ENCODE measurements at places on chromosomes 1 and 21.
A peak's percentile ranks its signal among the peaks of the same experiment; 100 is the strongest.

GRCh38 chr1:154622503-154623039 lies 14.6 kb upstream of the ADAR start:
- DNase-seq: no peak

- peak; percentile 89 for DNase-seq
These were observed 6.6 kb upstream of the RNU1-2 start for GRCh38 chr1:16888860-16889816.

- DNase-seq: no peak
These were observed 261.7 kb downstream of the PCP4 start for GRCh38 chr21:40128891-40129290.

DNA sequence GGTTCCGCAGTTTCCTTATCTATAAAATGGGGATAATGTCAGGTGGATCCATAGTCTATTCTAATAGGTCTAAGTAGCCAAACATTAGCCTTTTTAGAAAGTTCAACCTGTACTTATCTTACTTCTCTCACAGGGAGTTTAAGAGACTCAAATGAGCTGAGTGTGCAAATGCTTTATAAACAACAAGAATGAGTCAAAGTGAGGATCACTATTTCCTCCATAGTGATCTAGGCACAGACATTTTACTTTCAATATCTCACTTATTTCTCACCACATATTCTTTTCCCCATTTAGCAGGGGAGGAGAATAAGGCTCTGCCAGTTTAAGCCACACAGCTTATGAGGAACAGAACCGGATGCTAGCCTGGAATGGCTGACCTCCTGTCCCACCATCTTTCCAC lies 92.1 kb upstream of the LMO4 start:
- DNase-seq: no peak

DNA sequence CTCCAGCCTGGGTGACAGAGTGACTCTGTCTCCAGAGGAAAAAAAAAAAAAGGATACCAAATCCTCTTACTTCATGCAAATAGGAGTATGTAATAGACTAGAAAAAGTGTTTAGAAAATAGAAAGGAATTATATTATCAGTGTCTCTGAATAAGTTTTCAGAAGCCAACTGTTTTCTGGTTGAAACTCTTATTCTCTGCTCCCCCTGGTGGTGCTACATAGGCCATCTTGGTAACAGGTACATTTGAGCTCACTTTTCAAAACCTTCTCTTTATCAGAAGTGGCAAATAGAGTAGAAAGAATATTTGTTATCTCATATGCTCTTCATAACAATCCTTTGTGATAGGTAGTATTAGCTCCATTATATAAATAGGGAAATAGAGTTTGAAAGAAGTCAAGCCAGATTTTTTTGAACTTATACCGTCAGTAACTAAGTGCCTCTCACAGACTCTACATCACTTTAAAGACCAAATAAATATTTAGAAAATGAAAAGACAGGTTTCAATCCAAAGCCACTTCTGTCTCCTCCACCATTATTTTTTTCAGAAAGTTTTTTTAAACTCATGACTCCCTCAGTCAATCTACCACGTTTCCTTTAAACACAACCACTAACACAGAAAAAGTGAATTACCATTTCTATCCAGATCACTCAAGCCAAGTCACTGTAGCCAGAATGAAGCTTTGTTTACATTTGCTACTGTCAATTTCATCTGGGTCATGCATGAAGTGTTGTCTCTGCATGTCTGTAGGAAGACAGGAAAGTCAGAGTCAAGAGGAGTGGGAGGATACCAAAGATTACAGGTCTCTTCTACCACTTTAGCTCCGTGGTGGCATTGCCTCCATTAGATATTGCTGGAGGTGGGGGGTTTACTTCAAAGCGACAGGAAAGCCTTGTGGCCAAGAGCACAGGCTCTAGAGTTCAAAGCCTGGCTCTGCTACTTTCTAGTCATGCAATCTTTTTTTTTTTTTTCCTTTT lies 45.6 kb downstream of the IL23R start:
- no peak for DNase-seq

DNA sequence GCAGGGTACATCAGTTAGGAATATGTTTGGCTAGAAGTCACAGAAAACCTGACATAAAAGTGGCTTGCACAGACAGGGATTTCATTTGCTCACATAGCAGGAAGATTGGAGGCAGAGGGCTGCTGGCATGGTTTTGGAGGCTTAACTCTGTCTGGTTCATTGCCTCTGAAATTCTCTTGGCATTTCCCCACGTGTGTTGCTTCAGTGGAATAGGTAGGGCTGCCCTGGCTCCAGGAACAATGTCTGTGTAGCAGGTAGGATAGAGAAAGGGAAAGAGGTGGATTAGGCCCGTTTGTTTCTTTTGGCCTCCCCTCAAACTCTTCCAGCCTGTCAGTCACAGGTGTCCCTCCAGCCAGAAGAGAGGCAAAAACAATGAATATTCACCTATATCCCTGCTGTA lies 20.5 kb upstream of the SIPA1L2 start:
- no peak for DNase-seq

DNA sequence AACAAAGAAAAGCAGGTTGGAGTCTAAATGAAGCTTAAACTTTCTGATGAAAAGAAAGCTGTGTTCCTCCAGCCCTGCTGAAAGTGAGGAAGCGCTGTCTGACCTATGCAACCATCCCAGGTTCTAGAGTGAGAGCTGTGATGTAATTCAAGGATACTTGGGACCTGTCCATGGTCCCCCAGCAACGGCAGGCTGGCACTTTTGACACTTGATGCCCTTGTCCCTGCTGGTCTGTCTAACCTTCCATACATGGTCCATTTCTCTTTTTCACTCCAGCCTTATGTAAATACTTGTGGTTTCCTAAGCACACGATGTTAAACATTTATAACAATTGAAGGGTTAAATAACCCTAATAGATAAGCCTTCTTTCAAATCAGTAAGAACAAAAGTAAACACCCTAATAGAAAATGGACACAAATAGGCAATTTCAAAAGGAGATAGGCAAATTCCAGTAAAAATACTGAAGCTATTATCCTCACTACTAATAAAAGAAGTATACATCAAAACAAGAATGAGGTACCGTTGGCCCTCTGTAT lies 17.7 kb upstream of the KDM4A start:
- DNase-seq: no peak

GRCh38 chr1:198102454-198102827 lies 54.4 kb upstream of the NEK7 start:
- DNase-seq: no peak

DNA sequence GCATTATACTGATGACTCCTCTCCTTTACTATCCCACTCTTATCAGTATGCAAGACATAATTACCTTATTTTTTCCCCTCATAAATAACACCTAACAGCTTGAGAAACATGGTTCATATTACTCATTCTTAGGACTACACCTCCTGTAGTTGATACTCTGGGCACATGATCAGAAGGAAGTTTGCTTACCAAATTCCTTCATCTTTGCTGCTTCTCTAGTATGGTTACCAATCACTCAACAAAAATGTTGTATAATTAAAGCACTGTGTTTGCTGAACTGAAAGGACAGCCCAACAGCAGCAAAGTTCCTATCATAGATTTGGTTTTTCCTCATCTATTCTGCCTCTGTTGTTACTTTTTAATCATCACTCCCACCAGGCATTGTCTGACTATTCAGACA lies 586.3 kb downstream of the LRRIQ3 start:
- DNase-seq: no peak

DNA sequence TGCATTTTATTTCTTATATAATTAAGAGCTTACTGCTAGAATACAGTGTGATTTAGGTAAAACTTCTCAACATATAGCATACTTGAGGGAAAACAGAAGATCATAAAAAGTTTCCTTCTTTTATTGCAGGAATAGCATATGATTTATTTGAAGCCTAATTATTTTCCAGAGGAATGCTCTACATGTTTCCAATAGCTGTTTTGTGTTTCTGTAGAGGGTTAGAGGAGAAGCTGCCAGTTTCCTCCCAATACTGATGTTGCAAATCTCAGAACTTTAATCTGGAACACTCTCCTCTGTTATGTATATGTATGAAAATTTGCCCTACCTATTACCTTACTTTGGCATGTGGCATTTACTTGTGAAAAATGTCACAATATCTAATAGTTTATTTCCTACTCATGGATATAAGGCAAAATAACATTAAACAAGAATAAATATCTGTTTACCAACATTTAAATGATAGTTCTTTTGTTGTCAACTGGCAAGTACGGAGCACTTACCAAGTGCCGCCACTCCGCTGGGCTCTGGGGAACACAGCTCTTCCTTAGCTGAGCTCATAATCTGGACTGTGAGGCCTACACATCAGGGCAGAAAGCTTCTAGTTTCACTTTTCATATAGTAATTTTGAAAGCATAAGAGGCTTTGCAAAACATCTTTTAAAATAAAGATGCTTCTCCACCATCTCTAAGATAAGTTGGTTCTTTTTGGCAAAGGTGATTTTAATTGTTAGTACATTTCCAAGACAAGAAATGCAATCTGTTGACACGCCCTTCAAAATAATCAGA lies 239.8 kb upstream of the C1orf105 start:
- peak; percentile 32 for DNase-seq

DNA sequence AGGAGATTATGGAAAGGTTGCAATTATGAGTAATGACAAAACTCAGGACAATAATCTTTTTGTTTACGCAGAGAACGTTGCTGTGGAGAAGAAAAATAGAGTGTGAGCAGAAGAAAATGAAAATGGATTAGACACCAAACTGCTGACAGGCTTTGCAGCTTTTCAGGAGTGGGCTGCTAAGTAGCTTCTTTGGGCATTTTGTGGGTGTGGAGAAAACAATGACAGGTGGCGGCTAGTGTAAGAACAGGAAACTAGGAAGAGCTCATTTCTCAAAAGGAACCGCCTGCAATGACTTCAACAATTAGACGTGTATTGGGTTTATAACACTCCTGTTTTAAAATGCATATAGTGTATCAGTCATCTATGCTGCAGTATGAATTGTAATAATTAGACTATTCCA lies 18.3 kb upstream of the PALMD start:
- DNase-seq: no peak

- peak; percentile 65 for DNase-seq
These were observed 569 bp upstream of the WARS2 start for GRCh38 chr1:119141020-119141424.

DNA sequence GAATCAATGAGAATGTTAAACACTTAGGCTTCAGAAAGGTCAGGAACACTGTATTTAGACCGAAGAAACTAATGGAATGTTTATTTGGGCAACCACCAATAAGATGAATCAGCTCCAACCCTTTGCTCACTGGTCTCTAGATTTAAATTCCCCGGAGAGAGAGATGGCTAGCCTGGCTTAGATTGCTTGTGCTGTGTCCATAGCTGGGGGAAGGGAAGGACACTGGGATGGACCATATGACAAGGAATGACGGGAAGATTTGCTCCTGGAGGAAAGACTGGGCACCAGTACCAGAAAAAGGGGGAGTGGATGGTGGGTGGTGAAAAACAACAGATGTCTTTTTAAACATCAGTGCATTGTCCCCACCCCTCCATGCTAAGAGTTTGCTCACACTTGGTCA lies 426.6 kb downstream of the DUSP10 start:
- DNase-seq: peak; percentile 79

GRCh38 chr21:17964199-17964598 lies 145.0 kb upstream of the C21orf91 start:
- no peak for DNase-seq

GRCh38 chr1:167082511-167083027 lies 7.6 kb downstream of the GPA33 start:
- peak; percentile 38 for DNase-seq

DNA sequence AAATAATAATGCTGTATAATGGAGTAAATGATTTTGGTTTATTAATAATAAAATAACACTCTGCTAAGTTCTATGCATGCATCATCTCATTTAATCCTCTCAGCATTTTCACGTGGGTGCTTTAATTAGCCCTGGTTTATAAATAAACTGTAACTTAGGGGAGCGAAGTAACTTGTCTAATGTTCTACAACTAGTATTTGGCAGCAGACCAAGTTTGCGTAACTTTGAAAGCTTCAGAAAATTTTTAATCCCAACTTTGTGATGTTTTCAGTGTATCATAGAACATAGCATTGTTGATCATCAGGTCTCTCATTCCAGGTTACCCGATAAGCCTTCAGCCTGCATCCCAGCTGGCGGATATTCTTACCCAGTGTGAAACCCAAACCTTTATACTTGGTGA lies 322.4 kb upstream of the SGIP1 start:
- no peak for DNase-seq

DNA sequence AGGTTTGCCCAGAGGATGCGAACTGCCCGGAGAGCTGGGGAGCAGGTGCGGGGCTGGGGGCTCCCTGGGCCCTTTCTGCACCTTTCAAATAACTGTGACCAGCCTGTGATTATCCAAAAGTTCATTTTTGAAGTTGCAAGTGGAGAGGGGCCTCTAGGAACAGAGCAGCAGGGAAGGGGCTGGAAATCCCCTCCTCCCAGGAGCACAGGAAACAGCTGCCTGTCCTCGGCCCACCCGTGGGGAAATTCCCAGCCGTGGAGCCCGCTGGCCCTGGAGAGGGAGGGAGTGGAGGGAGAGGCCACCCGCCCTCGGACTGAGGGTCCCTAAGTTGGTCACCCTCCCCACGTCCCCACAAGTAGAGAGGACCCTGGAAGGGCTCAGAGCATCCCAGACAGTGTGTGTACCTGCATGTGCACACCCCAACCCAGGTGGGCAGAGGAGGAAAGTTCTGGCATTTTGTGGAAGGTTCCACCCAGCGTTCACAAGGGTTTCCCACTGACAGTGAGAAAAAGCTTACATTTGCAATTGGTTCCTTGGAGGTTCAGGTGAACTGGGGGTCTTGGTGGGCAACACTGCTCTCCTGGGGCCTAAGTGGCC lies 1.2 kb upstream of the TNFRSF4 start:
- no peak for DNase-seq

DNA sequence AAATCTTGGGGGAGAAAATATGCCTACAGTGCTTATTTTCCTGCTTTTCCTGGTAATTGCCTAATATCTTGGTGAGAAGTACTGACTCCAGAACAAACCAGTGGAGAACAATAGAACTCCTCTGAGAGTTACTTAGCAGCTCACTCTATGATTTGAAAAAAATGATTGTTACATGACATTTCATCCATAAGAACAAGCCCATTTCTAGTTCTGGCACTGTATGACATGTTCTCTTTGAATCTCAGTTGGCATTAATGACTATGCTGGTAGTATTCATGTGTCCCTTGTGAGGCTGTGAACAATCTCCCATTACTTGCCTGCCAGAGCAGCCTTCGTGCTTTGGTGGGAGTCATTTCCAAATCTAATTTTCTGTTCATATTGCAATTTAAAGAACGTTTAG lies 58.0 kb downstream of the CLIC4 start:
- DNase-seq: no peak

DNA sequence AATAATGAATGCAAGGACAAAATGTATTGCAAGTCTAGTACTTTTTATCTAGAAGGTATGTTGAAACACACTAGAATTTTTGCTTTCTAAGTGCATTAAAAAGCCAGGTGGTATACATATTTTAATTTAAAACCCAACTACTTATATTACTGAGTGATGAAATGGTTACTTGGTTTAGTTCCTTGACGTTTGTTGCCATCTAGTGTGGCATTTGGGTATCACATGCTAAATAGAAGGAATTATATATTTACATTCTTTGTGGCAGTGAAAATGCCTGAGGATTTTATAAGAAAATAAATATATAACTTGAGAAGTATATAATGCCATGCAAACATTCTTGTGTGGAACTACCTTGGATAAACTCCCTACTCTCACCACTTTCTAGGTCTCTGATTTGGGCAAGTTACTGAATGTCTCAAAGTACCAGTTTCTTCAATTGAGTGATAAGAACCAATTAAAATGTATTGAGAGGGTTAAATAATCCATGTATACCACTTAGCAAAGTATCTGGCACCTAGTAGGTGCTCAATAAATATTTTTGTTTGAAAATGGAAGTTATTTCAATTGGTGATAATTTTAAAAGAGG lies 69.6 kb downstream of the SDCCAG8 start:
- no peak for DNase-seq

- no peak for DNase-seq
These were observed at the start of gene SLAMF1 for GRCh38 chr1:160646711-160647328. Gene SLAMF1, minus strand, starts transcription at chr1:160647044. Its CDS starts 99 bp downstream, at chr1:160646945.

- DNase-seq: no peak
These were observed 102.1 kb downstream of the XCL2 start for GRCh38 chr1:168441745-168442144.
